ENCODE measurements at places on chromosomes 3 and 15.

GRCh38 chr3:5480190-5480589, 292.7 kb downstream of the EDEM1 start:
- DNase-seq, result no peak

DNA sequence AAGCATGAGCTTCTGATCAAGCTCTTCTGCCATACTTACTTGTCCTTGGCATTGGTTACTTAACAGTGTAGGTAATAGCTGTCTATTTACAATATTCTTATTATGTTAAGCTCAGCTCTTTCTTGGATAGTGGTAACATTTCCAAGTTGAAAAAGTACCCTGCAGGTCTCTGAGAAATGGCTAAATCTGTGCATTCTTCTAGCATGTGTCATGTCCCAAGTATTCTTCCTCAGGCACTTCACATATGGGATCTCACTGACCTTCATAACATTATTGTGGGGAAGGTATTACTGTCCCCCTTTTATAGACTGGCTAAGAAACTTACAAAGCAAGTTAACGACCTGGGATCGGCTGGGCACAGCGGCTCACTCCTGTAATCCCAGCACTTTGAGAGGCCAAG, 236.1 kb downstream of the RORA start:
- DNase-seq, result no peak

GRCh38 chr15:53072077-53072476, 281.9 kb upstream of the ONECUT1 start:
- no peak for DNase-seq

- DNase-seq, result no peak
Measured at GRCh38 chr3:126376444-126376843, 18.3 kb upstream of the CFAP100 start.

GRCh38 chr3:194382196-194382891, 12.8 kb upstream of the LRRC15 start:
- DNase-seq, result no peak

Measured in NCI-H187 (cell line).